Stimulated activated CD4-positive, alpha-beta T cell treated with anti-CD3 and anti-CD28 coated beads, Interleukin-4, amount 100 ng/mL, for 1 hour (primary cell): ENCODE measurements at places on chromosomes 7 and 10.

DNA sequence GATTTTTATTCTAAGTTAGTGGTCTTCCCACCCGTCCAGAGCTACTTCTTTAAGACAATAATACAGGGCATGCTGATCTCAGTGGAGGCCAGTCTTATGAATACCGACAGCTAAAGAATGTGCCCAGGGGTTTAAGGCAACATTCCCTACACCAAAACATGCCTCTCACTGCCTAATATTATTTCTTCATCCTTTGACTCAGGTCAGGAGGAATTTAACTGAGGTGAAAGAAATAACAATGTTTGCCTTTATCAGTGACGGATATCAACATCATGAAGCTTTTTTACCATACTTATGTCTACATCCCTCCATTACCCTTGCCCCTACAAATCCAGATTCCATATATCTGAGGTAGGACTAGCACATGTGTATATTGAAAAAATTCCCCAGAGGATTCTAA lies 33.3 kb upstream of the TES start:
- no peak for DNase-seq

- no peak for DNase-seq
These were observed 5.9 kb downstream of the PGAM2 start for GRCh38 chr7:44059219-44060090.

DNA sequence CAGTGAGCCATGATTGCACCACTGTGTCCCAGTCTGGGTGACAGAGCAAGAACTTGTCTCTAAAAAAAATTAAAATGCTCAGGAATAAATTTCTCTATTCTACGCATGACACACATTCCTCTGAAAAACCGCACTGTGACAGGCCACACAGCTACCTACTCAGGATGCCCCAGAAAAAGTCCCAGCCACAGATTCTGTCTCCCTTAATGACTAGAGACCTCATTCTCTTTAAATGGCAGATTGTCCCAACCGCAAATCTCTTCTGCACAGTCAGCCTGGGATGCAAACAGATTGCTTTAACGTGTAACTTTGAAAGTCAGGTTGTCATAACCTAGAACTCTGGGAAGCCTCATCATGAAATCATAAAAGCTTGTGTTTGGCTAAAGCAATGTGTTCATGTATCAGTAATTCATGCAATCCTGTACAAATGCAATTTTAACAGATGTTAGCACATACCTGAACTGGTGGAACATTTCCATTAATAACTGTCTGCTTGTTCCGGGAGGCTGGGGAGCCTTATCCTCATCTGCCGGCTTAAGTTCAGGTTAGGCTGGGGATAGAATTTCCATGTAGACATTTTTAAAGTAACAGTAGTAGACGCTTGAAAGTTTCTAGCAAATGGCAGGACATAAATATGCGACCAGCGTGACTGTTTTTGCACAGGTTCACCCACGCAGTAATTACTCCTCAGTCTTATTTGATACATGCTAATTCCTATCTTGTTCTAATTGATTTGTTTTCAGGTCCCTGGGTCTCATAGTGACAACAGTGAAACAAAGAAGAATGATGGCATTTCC lies 26.2 kb upstream of the MSRB2 start:
- no peak for DNase-seq

- no peak for DNase-seq
These were observed 9.3 kb downstream of the SHTN1 start for GRCh38 chr10:116995648-116996047.

DNA sequence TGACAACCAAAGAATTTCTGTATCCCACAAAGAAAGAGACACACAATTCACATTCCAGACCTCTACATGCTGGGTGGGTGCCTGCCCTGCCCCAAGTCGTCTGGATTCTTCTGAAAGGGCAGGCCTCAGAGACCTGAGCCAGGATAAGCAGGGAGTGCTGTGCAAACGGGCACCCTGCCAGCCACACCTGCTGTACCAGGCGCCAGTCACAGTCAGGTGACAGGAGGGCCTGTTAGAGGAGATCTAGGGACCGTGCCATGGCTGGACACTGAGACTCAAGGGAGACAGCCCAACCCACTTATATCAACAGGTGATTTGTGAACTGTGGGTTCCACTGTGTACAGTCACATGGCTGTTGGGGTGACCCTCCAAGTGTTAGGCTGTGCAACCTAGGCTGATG lies 103.1 kb upstream of the AFAP1L2 start:
- DNase-seq = no peak

- no peak for DNase-seq
These were observed 17.8 kb upstream of the TBRG4 start for GRCh38 chr7:45129181-45129800.

GRCh38 chr10:122646511-122647382 lies 52.9 kb downstream of the C10orf120 start:
- DNase-seq = no peak

DNA sequence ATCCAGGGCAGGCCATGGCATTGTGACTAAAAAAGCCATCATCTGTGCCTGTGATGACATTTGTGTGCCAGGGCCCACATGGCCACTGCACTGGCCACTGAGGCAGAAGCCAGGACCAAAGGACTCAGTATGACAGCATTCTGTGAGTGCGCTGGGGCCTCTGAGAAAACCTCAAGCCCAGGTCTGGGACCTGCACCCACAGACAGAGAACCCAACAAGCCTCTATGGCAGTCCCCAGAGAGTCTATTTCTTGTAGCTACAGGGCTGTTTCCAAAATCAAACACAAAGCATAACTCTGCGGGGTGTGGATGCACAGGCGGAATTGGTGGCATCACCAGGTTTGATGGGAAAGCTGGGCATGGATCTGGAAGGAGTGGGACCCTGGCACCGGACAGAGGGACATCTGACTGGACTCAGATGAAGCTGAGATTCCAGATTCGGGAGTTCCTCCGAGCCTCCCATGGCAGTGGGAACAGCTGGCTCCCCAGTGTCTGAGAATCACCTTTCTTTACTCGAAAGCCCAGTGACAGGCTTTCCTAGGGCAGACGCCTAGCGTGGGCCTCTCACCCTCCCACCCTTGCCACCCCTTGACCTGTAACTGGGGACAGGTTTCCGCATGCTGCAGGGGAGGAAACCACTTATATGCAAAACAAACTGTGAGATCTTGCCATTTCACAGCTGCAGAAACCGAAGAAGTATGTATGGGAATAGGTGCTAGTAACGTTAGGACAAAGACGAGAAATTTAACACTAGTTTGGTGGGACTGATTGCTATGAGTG lies 70.6 kb upstream of the RHEB start:
- DNase-seq = no peak

GRCh38 chr10:13404305-13404759 lies 56.2 kb upstream of the SEPHS1 start:
- no peak for DNase-seq

- no peak for DNase-seq
These were observed 5.3 kb upstream of the ALDH18A1 start for GRCh38 chr10:95661818-95662217.

- DNase-seq = no peak
These were observed 119.3 kb downstream of the NRP1 start for GRCh38 chr10:33215154-33215553.

- DNase-seq = no peak
These were observed 22.9 kb downstream of the CPED1 start for GRCh38 chr7:121011401-121011800.

- no peak for DNase-seq
These were observed 59.7 kb upstream of the HABP2 start for GRCh38 chr10:113493195-113493594.

GRCh38 chr10:53699684-53700083 lies 927.1 kb upstream of the MBL2 start:
- no peak for DNase-seq

DNA sequence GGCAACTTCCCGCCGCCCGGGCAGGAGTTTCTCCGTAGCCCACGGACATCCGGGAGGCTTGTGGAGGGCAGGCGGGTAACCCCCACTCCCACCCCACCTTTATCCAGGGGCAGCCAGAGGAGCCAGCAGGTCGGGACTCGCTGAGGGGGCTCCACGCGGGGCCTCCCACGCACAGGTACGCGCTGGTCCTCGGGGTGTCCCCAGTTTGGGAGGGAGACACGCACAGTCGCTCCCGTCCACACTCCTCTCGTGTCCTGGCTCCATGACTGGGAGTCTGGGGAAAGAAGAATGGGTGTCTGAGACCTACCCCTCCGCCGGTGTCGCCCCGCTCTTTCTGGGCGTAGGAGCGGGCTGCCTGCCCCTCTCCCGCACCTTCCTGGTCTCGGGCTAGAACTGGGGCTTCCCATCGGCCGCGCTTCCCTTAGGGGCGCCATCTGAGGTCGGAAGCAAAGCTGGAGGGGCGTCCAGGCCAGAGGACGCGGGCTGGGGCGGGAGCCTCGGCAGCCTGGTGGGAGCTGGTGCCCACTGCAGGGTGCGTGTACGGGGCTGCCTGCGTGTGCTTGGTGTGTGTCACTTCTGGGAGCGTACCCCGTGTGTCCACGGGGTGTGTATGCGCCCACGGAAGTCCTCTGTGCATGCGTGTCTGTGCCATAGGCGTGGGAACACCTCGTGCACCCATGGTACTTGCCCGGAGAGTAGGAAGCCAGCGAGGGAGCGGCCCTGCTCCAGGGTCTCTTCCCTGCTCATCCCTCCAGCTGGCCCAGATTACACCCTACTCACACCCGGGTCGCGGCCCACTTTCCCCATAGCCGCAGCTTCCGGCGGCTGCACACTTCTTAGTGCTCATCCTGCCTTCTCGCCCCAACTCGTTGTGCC lies 73.0 kb upstream of the LEP start:
- DNase-seq = no peak

DNA sequence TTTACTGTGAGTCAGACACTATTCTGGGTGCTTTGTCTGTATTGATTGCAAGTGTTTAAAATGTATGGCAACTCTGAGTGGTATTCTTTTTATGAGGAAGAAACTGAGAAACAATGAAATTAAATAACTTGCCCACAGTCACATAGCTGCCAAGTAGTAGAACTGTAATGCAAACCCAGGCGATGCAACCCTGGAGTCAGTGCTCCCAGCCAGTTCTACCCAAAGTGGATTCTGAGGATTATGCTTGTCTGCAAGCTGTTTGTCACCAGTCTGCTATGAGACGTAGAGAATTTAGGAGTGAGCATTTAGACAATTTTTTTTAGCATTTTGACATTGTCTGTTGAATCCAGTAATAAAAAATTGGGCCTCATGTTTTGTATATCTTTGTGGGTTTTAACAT lies 306.0 kb upstream of the LRGUK start:
- no peak for DNase-seq

- no peak for DNase-seq
These were observed 2.7 kb upstream of the FEZF1 start for GRCh38 chr7:122307228-122307621.
